Stimulated activated CD4-positive, alpha-beta T cell treated with anti-CD3 and anti-CD28 coated beads, Interleukin-2, amount 100 ng/mL, for 24 hours (primary cell): ENCODE measurements at places on chromosomes 3 and 15.

- no peak for DNase-seq
These were observed 36.7 kb downstream of the DAZL start for GRCh38 chr3:16568532-16568931.

DNA sequence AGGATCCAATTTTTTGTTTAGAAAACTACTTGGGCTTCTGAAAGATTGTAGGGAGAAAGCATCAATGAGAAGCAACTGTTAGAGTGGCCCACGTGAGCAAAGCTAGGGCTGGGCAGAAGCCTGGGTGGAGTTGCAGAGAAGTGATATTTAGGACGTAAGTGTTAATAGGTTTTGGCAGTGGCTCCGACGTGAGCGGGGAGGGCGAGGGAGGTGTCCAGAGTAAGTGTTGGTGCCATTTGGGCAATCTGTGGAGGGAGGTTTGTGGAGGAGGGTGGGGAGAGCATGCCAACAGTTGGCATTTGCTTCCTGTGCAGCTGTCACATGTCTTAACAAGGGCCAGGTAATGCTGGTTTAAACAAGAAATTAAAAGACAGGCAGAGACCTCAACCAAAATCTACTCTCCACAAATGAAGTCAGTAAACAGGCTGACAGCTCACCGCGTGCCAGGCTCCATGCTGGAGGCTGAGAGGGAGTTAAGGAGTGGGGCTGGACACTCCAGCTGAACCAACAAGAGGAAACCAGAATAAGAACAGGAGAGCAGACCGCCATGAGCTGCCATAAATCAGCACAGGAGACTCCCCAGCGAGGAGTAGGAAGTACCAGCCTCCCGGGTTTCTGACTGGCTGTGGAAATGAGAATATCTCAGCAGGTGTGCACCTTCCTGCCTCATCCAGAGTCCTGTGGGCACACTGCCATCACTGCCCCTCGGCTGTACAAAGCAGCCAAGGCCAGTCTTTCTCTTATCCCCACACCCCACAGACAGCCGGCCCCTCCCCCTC lies 232.6 kb downstream of the ABHD5 start:
- no peak for DNase-seq

DNA sequence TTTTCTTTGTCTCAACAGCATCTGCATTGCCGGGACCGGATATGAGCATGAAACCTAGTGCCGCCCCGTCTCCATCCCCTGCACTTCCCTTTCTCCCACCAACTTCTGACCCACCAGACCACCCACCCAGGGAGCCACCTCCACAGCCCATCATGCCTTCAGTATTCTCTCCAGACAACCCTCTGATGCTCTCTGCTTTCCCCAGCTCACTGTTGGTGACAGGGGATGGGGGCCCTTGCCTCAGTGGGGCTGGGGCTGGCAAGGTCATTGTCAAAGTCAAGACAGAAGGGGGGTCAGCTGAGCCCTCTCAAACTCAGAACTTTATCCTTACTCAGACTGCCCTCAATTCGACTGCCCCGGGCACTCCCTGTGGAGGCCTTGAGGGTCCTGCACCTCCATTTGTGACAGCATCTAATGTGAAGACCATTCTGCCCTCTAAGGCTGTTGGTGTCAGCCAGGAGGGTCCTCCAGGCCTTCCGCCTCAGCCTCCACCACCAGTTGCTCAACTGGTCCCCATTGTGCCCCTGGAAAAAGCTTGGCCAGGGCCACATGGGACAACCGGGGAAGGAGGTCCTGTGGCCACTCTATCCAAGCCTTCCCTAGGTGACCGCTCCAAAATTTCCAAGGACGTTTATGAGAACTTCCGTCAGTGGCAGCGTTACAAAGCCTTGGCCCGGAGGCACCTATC lies 5.0 kb downstream of the NUTM1 start:
- no peak for DNase-seq

DNA sequence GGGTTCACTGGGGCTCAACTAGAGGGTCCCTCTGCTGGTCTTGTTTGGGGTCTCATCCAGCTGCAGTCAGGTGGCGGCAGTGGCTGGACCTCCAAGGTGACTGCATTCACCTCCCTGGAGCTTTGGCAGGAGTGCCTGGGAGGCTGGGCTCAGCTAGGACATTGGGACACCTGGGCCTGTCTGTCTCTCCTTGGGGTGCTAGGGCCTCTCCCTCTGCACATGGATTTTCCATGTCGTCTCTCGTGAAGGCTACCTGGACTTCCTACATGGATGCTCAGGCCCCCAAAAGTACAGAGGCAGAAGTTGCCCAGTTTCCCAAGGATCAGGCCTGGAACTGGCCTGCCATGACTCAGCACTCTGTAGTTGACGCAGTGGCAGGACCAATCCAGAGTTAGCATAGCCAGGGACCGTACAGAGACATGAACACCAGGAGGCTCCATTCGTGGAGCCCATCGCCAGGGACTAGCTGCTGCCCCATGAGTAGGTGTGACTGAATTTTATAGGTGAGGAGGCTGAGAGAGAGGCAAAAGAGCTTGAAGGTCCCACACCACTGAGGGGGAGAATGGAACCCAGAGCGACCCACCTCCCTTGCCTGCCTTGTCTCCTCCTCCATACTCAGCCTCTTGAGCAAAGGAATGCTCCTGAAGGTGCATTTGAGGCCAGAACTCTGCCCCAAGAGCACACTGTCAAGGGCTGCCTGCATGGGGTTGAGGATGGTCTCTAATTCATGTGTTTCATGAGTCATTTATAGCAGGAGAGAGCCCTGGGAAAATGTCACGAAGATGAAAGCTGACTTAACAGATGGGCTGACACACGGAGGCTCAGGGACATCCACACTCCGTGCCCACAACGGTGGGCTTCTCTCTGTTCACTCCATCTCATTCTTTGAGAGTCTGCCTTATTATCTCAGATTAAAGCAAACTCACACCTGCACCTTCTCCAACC lies 13.0 kb upstream of the ALDH1A3 start:
- DNase-seq, result no peak

GRCh38 chr3:94071713-94072284 lies 8.9 kb downstream of the NSUN3 start:
- no peak for DNase-seq

DNA sequence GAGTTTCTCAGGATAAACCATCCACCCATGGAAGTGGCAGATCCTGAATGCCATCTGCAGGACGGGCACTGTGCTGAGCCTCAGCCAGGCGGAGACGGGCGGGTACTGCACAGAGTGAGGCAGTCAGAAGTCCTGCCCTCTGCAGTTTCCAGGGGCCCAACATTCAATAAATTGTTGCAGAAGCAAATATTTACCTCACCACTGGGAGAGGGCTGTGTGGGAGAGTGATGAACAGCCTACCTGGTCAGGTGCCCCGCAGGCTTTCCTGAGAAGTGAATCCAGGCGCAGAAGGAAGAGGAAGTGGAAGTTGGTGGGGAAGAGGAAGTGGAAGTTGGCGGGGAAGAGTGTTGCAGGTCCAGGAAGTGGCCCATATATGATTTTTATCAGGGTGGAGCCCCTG lies 100.8 kb downstream of the SLCO3A1 start:
- DNase-seq, result no peak

- DNase-seq, result no peak
These were observed 3.6 kb downstream of the PIAS1 start for GRCh38 chr15:68057758-68058157.

DNA sequence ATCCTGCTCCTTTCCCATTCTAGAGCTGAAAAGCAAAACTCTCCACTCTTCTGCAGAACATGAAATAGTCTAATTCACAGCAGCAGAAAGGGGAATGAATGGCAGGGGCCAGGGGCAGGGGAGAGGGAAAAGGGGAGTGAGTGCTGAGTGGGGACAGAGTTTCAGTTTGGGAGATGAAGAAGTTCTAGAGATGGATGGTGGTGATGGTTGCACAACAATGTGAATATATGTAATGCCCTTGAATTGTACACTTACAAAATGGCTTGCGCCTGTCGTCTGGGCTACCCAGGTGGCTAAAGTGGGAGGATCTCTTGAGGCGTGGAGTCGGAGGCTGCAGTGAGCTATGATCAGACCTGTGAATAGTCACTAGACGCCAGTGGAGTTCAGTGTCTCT lies 78.5 kb upstream of the MEF2A start:
- DNase-seq, result no peak

DNA sequence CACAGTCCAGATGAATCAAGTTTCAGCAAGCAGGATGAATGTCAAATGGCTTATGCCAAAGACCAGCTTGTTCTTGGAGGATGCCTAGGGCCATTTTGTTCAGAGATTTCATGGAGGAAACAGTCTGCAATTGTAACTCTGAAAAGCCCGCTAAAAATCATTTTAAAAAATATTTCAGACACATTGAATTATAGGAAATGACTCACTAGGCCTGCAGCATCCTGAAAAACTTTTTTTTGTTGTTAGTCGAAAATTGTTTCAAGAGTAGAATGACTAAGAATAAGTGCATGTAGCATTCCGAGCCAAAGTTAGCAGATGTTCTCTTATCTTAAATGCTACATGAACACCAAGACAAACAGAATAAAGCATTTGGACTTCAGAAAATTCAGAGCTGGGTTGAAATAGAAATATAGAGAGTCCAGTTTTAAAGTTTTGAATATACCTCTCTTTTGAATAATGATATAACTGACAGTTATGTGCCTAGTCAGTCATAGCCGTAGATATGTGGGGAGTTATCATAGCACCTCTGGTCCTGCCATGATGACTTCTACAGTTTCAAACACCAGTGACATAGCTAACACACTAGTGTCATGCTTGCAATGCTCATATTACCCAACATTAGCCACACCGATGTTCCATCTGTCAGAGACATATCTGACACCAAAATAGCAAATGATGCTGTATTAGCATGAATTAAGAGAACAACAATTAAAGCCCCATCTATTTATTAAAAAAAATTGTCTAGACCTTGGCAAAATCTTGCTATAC lies 1462.8 kb upstream of the GBE1 start:
- no peak for DNase-seq

GRCh38 chr3:17156864-17157263 lies 272.1 kb downstream of the PLCL2 start:
- no peak for DNase-seq

- no peak for DNase-seq
These were observed 1.1 kb downstream of the SPATA12 start for GRCh38 chr3:57061556-57061955.

DNA sequence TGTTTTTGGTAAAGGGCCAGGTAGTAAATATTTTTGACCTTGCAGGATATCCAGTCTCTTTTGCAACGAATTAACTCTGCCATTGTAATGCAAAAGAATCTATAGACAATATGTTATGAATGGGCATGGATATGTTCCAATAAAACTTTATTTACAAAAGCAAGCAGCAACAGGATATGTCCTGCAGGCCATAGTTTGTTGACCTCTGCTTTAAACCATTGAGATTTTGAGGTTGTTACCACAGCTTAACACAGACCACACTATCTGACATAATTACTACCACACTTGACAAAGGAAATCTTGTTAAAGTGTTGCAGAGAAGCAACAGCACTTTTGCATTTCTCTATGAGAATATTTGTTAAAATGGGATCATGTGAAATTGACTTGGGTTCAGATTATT lies 349.3 kb downstream of the ERC2 start:
- DNase-seq, result no peak

GRCh38 chr3:137171834-137172603 lies 214.2 kb downstream of the IL20RB start:
- DNase-seq, result no peak

- DNase-seq, result no peak
These were observed 8.2 kb downstream of the RTP3 start for GRCh38 chr3:46505953-46506352.

GRCh38 chr15:85943791-85944190 lies 135.9 kb upstream of the AGBL1 start:
- no peak for DNase-seq

- DNase-seq, result no peak
These were observed 25.8 kb downstream of the AQR start for GRCh38 chr15:34943711-34944110.
